ENCODE measurements at places on chromosomes 5 and 9.

- DNase-seq: no peak
Observed at GRCh38 chr5:2036885-2037284, 154.2 kb upstream of the IRX4 start.

GRCh38 chr5:155689406-155689805 is 637.6 kb upstream of the SGCD start:
- DNase-seq: no peak

DNA sequence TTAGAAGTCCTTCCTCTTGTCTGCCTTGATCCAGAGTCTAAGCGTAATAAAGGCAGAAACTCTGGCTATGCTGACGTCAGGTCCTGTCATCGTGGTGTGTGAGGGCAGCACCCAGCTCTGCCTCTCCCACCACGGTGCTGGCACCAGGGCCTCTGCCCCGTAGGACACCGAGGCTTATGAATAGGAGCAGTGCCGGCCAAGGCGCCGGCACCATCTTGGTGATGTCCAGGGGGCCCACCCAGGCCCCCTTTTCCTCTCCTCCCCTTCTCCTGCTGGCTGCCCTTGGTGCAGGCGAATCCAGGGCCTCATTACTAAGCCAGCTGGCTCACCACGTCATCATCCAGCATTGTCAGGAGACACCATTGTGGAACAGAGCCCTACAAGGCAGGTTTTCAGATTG is 252.3 kb downstream of the FANCC start:
- no peak for DNase-seq

DNA sequence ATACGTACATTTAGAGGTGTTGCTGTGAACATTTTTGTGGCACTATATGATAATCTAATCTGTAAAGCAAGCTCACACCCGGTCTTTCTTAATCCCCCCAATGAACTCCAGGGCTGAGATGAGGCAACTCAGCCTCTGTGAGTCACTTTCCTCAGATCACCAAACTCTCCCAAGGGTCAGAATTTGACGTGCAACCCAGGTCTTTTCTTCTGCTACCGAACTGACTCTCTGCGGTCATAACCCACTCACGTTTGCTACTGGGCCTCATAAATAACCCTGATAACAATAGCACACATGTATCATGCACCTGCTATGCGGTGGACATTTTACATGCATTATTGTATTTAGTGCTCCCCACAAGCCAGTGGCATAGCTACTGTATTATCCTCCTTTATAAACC is 153.1 kb downstream of the DROSHA start:
- DNase-seq: no peak

- DNase-seq: no peak
Observed at GRCh38 chr5:149646564-149646963, 65.3 kb downstream of the ARHGEF37 start.

GRCh38 chr5:167982-168660 is 23.2 kb upstream of the LRRC14B start:
- DNase-seq: no peak

DNA sequence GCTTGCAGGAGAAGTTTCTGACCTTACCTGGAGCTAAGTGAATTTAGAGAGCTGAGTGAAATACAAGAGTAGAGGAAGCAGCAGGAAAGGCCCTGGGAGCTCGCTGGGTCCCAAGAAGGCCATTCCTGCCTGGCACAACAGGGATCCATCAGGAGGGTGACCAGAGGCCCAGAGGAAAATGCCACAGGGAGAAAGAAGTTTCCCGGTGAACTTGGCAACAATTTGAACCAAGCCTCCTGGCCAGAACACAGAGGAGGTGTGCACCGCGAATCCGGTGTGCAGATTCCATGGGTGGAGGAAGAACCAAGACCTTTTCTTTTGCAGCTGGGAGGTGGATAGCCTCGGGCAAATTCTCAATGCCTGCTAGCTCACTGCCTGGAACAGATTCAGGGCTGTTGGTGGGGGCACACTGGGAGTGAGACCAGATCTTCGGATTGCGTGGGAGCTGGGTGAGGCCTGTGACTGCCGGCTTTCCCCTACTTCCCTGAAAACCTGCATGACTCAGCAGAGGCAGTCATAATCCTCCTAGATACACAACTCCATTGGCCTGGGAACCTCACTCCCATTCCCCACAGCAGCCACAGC is 1850.9 kb upstream of the NUDT12 start:
- peak; percentile 45 for DNase-seq

DNA sequence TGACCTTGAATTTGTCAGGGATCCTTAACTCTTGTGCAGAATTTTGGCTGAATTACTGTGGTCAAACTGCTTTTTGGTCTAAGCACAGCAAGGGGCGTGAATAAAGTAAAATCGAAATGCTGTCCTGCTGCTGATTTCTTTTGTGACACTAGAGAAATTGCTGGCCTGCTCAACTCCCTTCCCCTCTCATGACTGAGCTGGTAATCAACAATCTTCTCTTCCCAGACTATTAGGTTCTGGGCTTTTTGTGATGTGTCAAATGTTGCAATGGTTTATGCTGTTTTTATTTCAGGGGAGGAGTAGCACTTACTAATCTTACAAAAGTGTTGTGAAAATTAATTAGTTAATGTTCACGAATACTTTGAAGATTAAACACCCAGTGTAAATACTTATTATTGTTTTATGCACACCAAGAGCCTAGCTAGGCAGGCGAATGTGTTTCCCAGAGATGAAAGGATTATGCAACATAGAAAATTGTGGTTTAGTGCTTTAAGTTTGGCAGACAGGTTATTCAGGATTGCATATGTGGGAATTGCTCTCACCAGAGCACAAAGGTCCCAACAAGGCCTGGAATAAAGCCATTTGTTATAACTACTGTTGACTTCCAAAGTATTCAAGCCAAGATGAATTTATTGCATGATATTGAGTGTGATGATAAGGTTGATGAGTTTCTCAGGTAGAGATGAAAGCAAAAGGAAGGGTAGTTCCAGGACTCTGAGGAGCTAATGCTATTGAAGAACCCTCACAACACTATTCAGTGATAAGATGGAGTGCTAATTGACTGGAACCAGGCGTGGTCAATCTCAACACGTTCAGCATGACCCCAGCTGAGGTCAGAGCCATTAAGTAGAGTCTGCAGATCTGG is 280.7 kb upstream of the ZNF608 start:
- no peak for DNase-seq

DNA sequence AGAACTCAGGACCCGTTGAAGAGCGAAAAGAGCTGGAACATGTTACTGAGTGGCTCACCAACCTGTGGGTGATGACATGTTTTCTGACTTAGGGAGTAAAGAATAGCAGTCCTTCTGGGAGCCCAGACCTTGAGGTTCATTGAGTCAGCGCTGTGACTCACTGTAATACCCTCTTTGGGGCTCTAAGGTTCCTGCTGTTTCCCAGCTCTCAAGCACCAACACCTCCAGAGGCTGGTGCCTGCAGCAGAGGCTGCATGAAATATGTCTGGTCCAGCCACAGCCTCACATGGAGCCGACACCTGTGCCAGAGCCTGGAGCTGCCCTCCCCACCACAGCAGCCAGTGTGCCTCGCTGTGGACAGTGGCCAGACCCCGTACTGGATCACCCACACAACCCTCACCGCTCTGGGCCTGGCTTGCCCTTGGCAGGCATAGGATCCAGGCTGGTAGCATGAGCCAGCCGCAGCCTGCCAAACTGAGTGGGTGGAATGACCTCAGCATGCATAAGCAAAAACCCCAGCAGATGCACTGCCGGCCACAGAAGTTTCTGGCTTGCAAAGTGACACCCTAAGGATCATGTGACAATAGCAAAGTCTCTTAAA is 143.5 kb upstream of the MRPS30 start:
- DNase-seq: no peak

GRCh38 chr5:51573835-51574234 is 190.6 kb downstream of the ISL1 start:
- no peak for DNase-seq

DNA sequence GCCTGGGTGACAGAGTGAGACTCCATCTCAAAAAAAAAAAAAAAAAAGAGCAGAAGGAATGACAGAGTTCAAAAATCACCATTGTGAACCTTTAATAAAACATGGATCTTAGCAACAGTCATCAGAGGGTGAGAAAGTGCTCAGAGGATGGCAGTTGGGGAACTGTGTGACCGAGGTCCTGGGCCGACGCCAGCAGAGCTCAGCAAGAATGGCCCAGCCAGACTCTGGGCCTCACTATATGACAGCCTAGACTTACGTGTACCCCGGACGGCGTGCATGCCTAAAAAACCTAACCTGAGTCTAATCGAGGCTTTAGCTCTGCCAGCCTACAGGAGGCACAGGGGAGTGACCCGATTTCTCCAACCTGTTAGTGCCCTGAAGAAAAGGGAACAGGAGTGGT is 64.3 kb downstream of the MVB12B start:
- DNase-seq: peak; percentile 77

DNA sequence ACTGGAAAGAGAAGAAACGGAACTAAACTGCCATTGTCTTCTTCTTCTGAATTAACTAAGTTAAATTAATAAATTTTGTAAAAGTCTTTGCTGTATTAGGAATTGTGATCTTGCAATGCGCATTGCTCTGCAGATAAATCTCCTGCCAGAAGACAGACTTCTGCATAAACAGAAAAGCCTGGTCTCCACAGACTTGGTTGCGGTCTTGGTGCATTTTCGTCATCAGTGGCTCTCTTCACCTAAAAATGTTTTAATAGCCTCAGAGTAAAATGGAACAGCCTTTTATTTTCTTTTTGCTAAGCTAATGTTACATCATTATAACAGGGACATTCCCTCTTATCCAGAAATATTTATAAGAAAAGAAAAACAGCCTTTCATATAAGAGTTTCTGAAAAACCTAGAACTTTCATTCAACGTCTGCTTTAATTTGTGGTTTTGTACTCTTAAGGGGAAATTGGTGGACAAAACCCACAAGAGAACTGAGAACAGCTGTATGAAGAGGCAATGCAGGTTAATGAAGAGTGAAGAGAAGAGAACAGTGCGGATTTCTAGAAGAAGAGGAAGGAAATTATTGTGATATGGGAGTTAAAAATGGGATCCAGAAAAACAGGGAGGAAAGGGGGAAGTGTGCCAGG is 10.1 kb downstream of the IFNA5 start:
- no peak for DNase-seq

DNA sequence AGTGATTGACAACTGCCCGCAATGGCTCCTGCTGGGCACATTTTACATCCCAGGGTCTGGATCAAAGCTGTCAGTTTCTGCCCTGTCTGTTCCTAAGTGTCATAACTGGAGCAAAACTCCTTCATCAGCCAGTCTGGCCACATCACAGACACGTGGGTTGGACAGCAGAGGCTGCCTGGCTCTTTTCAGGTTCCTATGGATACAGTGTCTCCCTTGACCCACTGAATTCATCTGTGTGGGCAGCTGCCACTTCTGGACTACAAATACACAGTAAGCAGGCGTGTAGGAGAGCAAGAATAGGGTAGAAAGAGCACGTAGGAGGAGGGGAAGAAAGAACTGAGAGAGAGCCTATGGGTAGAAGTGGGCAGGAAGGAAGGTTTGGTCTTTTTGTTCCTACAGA is 238.0 kb downstream of the ENC1 start:
- no peak for DNase-seq

GRCh38 chr9:34555936-34556525 is 33.2 kb upstream of the ENHO start:
- DNase-seq: no peak

- DNase-seq: no peak
Observed at GRCh38 chr5:71925608-71926091, 181.6 kb upstream of the MAP1B start.

GRCh38 chr9:21993893-21994555 is at the start of gene CDKN2A:
Gene CDKN2A (minus strand): TSS chr9:21994392.
- peak; percentile 74 for DNase-seq

DNA sequence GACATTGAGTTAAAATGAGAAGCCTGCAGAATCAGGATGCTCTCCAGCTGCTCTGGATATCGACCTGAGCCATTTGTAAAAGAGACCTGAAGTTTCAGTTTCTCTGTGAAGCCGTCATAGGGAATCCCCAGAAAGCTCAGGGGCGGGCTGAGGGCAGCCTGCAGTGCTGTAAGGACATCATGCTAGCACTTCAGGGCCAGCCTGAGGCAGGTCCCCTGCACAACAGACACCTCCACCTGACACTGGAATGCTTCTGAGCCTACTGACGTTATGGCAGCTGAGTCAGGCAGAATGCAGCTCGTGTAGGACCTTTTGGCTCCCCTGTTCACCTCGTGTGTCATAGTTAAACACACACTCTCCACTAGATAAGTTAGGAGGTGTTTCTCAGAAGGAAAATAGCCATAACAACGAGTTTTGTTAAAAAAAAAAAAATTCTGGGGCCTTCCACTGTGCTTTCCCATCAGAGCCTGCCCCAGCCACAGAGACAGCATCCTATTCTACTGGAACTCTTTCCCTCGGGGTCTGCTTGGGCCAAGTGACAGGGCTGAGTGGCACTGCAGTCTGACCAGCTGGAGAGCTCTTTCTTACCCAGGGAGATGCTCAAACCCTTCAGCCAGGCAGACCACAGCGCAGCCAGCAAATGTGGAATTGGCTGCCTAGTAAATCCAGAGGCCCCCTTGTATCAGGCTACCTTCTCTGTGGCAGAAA is 354.9 kb downstream of the DIRAS2 start:
- no peak for DNase-seq

DNA sequence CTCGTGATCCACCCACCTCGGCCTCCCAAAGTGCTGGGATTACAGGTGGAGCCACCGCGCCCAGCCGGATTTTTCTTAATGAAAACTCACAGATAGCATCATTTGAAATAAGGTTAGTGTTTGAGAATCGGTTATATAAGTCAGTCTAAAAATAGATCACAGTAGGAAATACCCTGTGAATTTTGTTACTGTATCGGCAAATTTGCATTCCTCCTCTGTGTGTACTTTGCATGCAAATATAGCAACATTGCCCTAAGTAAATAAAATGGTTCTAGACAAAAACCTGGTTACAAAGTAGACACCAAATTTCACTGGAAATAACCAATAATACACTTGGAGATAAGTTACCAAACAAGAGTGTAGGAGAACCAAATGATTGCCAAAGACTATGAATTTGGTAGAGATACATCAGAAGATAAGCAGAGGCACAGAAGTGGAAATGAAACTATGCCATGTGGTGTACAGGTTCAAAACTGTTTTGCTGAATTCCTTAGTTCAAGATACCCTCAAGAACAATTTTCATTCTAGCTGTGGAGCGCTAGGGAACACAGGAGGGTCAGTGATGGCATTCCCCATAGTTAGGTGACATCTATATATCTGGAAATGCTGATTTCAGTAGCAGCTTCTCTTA is 58.1 kb downstream of the ICE1 start:
- no peak for DNase-seq

DNA sequence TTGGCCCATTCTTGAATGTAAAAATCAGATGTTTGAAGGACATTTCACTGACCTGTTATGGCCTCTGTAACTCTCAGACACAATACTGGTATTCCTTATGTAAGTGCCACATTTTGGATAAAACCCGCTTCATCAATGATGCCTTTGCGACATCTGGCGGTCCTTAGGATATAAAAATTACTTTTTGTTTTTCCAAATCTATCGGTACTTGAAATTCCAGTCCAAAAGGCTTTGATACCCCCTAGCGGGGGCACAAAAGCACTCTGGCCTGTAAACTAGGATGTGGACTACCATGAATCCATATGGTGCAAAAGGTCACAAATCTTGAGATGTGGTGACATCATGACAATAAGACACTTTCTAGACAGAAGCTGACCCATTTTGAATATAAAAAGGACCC is 291.8 kb downstream of the KIAA0825 start:
- DNase-seq: no peak
